Fibroblast of mammary gland (primary cell): ENCODE measurements at places on chromosomes 3 and 15.

GRCh38 chr3:102571720-102572384 lies 137.0 kb downstream of the ZPLD1 start:
- DNase-seq: no peak

DNA sequence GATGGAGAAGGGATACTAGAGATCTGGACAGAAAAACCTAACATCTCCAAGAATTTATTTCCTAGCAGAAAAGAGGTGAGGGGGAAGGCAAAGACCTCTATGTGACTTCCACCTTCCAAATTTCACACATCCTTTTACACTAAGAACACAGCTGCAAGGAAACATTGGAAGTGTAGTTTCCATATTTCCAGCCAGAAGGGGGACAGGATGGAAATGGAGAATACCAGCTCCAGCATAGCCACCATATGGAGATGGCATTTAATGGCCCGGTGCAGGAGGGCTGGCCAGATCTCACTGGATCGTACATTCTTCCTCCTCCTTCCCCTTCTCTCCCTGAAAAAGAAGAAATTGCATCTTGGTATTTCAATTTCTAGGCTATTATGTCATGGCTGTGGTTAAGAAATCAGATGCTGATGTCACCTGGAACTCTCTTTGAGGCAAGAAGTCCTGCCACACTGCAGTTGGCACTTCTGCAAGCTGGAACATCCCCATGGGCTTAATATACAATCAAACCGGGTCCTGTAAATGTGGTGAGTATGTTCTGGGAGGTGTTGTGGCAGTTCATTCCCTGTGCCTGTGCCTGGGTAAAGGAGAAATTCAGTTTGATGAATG lies 36.9 kb upstream of the TF start:
- DNase-seq: no peak

DNA sequence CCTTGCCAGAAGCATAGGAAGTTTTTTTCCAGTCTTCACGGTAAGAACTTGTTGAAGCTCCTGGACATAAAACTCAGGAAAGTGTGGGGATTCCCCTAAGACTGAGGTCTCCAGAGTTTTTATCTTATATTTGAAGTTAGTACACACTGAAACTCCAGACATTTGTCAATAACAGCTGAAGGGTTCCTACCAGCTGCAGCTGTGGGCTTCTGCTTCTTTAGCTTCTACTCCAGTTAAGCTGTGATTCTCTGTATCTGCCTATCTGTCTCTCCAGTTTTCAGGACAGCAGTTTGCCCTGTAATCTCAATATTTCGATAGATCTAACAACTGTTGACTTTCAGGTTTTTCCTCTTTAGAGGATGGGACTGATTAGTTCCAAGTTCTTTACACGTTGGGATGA lies 966.0 kb upstream of the SEMA6D start:
- DNase-seq: no peak

GRCh38 chr3:3902161-3902560 lies 102.9 kb downstream of the LRRN1 start:
- DNase-seq: no peak

- DNase-seq: no peak
Observed at GRCh38 chr3:58065700-58066167, 57.5 kb downstream of the FLNB start.

DNA sequence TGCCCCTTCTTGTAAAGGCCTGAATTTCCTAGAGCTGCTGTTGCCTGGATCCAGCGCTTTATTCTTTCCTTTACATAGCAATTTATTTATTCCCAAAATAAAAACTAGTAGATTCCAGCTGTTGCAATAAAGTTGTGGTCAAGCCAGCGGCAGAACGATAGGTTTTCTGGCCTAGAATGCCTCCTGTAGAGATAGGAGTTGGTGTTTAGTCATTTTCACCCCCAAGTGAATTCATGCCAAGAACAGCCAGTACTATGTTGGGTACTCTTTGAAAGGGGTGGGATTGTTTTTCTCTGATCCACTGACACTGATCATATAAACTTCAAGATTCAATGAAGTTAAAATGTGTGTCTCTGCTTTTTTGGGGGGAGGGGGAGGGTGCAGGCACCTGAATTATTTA lies 69.7 kb downstream of the KLHL25 start:
- DNase-seq: peak; percentile 84

- DNase-seq: no peak
Observed at GRCh38 chr3:188342991-188343732, 189.2 kb downstream of the LPP start.

GRCh38 chr3:146250449-146251382 lies at the start of gene PLSCR4:
TSS of gene PLSCR4 (minus strand) at chr3:146251105. CDS start at chr3:146222071, 29,034 bp downstream.
- DNase-seq: peak; percentile 72

DNA sequence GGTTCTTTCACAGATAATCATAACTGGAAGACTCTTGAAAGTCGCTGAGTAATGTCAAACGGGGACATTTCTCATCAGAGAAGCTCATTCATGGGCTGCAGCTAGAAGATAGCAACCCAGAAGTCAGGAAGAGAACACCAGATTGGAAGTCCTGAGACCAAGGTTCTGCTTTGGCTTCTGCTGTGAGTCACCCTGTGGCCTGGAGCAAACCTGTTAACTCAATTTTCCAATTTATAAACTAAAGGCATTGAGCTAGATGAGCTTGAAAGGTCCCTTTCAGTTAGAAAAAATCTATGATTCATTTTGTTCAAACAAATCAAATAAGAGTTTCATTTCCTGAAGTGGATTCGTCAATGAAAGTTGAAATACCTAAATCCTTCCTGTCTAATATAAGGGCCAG lies 402.2 kb downstream of the EPHB1 start:
- DNase-seq: no peak

- DNase-seq: peak; percentile 37
Observed at GRCh38 chr3:193757457-193757856, 164.4 kb downstream of the OPA1 start.

DNA sequence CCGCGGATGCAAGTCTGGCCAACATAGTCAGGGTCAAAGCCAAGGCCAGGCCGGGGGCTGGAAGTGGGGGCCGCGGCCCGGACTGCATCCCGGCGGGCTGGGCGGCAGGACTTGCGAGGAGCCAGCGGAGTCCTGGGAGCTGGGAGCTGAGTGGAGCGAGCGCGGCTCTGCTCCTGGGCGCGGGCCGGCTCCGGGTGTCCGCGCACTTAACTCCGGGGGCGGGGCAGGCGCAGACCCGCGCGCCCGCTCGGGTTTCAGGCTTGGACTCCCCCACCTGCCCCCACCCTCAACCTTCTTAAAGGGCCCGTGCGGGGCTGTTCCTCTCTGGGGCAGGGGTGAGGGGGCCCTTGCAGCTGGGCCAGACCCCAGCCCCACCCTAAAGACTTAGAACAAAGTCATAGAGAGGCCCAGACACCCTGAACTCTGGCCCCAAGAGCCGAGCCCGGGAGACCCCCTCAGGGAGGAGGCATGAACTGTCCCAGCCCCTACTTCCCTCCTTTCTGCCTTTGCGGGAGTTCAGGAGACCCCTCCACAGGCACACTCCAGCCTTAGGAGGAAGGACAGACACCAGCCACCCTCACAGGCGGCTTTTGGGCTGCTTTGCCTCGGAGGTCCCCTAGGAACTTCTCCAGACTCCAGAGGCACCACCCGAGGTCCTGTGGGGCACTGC lies at the start of gene CSPG4:
Gene CSPG4, minus strand, starts transcription at position 181 of the 670 bp plus-strand sequence. Its CDS starts 93 bp downstream, at position 88.
- peak; percentile 53 for DNase-seq

- DNase-seq: no peak
Observed at GRCh38 chr3:20083253-20083652, 43.0 kb downstream of the KAT2B start.

DNA sequence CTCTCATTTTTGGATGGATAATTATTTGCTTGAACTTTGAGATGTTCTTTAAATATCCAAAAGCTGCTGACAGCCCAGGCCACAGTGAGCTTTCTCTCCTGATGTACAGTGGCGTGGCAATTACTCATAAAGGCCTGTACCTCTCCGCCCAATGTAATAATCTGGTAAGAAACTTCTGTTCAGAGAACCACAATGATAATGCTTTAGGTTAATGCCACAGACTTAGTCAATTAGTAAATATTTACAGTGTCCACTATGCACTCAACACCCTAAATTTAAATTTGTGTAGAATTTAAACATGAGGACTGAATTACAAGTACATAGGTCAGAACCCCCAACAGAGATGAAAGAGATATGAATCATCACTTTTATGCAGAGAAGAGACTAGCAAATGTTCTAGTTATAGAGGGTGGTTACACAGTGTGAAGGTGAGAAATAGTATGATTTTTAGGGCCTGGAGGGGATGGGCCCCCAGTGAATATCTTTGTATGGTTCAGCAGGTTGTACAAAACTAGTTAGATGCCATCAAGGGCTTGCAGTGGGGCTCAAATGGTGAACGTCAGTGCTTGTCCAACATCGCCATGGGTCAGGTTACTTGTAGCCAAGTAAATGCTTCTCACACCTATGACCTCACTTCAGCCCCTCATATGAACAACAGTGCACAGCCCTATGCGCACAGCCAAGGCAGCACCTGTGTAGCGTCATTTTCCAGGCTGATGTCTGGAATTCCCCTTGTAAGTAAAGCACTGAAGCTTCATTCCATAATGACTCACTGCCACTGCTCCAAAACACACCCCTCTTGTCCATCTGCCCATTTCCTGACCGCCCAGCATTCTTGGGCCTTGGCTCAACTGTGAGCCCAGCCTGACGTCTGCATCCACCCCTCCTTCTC lies 13.3 kb downstream of the ABHD2 start:
- peak; percentile 98 for DNase-seq

- DNase-seq: no peak
Observed at GRCh38 chr3:72548461-72548860, 299.8 kb downstream of the SHQ1 start.
